ENCODE measurements at places on chromosomes 6 and 20. TPM values are rescaled to one million over a fixed set of nuclear protein-coding genes. Genes with fewer than 3 reads are reported as not detected.

The CDSN gene
- total RNA-seq: not detected

The ECHDC1 gene
- total RNA-seq: 48.6 TPM

The SLC52A3 gene
- 4.3 TPM for total RNA-seq

The DDO gene
- total RNA-seq: 2.7 TPM

The FAM162B gene
- 13.5 TPM for total RNA-seq

The SLC17A3 gene
- total RNA-seq: 0.12 TPM

The FOXP4 gene
- 11.0 TPM for total RNA-seq

The HLA-DPA1 gene
- 36.2 TPM for total RNA-seq

The ASIP gene
- total RNA-seq: not detected

The LINC00237 gene
- not detected for total RNA-seq

The OPRM1 gene
- not detected for total RNA-seq

The GFRA4 gene
- total RNA-seq: not detected

The TAF8 gene
- 21.5 TPM for total RNA-seq

The PRDM13 gene
- total RNA-seq: not detected

The MOXD1 gene
- 209 TPM for total RNA-seq

The PAK5 gene
- 0.06 TPM for total RNA-seq

The SIRPD gene
- total RNA-seq: 0.12 TPM

The EDN3 gene
- 6.8 TPM for total RNA-seq

The LGSN gene
- 0.41 TPM for total RNA-seq

The TINAG gene
- total RNA-seq: 17.2 TPM

The PRICKLE4 gene
- 3.2 TPM for total RNA-seq

The SLC24A3 gene
- 8.9 TPM for total RNA-seq

The RNF39 gene
- total RNA-seq: not detected

The TOX2 gene
- 1.2 TPM for total RNA-seq

The FBXL4 gene
- 36.0 TPM for total RNA-seq

The RSPH9 gene
- total RNA-seq: 1.2 TPM
